ENCODE measurements at places on chromosomes 5 and 9.

DNA sequence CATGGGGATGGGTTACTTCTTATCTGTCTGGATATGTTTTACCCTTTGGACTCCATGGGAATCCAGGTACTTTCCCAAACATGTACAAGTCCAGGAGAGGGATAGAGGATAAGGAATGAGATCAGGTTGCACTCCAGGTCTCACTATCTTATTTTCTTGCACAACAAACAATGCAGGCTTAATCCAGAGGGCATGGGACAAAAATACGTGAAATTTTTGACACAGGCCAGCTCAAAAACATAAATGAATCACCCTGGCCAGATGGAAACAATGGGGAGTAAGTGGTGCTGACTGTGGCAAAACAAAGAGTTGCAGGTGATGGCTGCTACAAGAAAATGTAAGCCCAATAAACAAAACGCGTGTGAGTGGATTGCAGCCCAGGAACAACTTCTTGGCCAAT lies 69.4 kb upstream of the GAS1 start:
- DNase-seq: no peak

GRCh38 chr9:3879315-3879714 lies 353.5 kb upstream of the RFX3 start:
- DNase-seq: no peak

GRCh38 chr9:88732128-88732527 lies 197.2 kb downstream of the NXNL2 start:
- no peak for DNase-seq

DNA sequence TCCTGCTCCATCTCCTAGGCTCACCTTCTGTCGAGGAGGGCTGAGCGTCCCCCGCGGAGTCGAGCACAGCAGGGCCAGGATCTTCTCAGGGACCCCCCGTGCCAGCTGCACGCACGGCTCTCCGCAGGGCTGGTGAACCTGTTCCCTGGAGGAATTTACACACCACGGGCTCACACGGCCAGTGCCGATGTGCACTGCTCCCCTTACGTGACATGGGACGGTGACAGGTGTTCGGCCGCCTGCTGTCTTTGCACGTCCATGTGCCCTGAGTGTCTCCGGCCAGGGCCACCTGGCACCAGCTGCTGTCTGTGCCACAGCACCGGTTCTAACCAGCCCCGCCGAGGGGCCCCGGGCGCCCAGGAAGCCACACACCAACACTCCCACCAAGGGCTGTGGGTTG lies 8.7 kb upstream of the AGPAT2 start:
- DNase-seq: no peak

DNA sequence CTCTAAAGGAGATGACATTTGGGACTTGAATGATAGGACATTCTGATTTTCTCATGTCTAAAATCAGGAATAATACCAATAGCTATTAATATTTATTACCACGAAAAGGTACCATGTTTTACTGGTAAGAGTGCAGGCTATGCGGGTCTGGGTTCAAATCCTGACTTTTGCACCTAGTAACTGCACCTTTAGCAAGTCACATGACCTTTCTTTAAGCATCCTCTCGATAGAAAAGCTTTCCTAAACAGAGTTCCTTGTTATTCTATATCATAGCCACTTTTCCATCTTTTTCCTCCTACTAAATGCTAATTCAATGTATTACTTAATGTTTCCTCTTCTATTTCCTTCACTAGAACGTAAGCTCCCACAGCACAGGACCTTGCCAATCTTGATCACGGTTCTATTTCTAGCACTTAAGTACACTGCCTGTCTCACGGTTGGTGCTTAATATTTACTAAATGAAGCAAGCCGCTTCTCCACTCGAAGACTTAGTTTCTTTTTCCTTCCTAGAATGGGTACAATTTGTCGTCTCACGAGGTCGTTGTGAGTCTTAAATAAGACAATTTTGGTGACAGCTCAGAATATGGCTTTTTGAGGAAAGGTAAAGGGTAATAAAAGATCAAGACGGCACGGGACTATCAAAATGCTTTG lies 816 bp downstream of the RBM18 start:
- DNase-seq: no peak

DNA sequence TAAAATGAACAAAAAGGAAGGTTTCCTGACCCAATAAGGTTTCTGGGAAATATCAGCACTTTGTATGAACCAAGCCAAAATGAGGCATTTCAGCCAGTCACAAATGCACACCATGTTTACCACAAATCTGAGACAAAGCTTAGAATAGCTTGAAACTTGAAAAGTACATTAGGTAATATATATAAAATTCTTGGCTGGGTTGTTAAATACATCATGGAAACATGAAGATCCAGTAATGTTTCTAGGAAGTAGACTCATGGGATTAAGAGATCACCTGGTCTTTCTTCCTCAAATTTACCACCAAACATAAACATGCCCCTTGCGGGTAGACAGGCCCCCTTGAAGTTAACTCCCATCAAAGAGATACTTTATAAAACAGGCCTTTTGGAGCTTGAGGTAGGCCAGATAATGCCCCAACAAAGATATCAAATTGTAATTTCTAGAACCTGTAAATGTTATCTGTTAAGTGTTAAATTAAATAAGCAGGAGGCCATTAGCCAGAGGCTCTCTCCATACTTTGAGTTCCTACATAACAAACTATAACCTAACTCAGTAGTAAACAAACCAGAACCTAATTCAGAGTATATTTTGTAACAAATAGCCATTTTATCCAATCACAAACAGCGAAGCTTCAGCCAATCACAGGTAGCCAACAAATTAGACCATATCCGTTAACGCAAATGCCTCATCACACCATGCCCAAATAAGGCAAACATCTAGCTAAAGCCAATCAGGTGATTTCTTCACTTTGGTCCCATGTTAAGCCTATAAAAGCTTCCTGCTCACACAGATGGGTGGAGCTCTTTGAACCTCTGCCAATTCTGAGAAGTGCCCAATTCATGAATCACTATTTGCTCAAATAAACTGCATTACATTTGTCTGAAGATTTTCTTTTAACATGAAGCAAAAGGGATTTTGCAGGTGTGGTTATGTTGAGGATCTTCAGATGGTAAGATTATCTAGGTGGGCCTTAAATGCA lies 127.9 kb upstream of the TARS1 start:
- peak; percentile 44 for DNase-seq

GRCh38 chr9:962023-962422 lies 14.4 kb upstream of the DMRT3 start:
- no peak for DNase-seq

DNA sequence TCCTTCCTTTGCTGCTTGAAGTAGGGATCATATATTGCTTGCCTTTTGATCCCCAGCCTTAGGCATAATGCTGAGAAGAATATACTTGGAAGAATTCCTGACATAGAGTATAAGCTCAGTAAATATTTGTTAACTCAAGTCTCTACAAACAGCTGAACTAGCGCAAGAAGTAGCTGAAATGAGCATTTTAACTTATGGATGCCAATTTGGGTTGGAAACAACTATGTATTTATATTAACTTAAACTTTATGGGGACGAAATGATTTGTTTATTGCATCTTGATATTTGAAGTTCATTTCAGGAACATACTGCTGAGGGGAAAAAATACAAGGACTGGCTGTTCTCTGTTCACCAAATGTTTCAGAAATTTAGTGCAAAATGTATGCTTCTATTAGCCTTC lies 258.7 kb downstream of the CDH12 start:
- DNase-seq: no peak

DNA sequence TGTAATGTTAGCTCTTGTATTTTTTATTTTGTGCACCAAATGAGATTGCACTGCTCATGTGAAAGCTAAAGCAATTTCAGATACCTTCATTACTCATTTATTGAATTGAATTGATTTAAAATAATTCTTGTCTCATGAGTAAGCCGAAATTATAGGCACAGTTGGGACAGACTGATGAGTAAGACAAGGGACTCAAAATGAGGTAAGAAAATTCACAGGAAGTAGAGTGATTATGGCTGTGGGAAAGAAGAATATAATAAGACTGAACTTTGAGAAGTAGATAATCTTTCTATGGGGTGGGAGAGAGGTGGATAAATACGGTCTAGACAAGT lies 51.1 kb downstream of the NUDT12 start:
- no peak for DNase-seq

GRCh38 chr9:16344343-16344742 lies 526.1 kb downstream of the BNC2 start:
- DNase-seq: no peak

DNA sequence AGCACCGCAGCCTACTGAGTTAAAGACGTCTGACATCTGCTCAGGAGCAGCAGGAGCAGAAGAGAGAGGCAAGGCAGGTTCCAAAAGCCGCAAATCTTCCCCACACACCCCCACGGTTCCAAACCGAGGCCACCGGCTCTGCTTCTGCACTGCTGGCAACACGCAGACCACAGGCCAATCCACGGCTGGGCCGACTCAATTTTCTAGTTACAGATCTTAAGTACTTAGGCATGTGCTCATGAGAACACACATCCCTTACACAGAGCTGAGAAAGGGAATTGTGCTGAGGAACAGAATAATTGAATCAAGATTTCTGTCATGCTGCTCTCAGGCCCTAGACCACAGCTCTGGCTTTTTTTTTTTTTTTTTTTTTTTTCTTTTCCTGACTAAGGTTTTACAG lies 32.6 kb downstream of the PAX5 start:
- no peak for DNase-seq
